Lower lobe of right lung (tissue), 2 donors: ENCODE measurements at places on chromosomes 16 and 17. TPM values are rescaled to one million over a fixed set of nuclear protein-coding genes. Genes with fewer than 3 reads are reported as not detected.

The TBC1D3I gene
- 1.1 TPM for total RNA-seq

DNA sequence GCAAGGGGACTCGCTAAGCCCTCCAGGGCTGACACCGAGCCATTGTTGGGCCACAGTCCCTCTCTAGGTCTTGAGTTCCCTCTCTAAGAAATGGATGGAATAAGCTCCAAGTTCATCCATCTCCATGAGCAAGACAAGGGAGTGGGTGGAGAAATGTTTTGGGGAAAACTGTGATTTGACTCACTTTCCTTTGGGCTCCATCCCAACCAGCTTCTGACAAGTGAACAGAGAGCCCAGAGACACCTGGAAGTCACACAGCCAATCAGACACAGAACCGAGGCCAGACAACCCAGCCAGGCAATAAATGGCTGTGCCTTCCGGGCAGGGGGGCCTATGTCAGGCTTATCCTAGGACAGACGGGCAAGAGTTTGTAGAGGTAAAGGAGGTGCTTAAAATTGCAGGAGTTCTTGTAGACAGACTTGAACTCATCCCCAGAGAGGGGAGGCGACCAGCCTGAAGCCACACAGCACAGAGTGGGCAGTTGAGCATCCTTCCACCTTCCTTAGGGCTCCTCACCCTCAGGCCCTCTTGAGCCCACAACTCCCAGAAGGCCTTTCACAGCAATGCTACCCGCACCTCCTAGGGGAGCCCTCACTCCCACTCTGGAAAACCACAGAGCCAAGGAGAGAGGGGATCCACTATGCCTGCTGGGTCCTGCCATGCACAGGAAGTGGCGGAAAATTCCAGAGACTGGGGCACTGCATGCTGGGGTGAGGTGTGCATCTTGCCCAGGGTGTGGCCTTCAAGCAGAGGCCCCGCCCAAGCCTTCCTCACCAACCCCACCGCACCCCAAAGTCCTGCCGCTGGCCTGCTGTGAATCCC, 9.5 kb upstream of the FAM83G start:
- peak; percentile 21 for DNase-seq

The KCNH6 gene
- total RNA-seq: 0.27 TPM

The KLHL10 gene
- total RNA-seq: 0.50 TPM

The RAB37 gene
- total RNA-seq: 7.4 TPM

The KRT33A gene
- not detected for total RNA-seq

DNA sequence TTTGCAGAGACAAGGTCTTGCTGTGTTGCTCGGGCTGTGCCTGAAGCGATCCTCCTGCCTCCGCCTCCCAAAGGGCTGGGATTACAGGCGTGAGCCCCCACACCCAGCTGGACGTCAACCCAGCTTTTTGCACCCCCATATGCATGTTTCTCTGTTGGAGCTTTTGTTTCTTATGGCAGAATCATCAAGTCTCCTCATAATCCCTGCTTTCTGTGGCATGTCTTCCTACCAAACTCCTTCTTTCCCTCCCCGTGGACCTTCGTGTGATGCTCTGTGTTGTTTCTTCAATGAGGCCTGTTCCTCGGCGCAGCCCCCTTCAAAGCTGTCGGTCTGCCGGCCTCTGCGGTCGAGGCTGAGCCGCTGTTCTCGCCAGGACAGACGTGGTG, 71.6 kb downstream of the METRNL start:
- no peak for DNase-seq

- DNase-seq: no peak
These were observed 40.6 kb downstream of the MIS12 start for GRCh38 chr17:5526821-5527598.

GRCh38 chr17:61543786-61544415, 47.1 kb downstream of the NACA2 start:
- DNase-seq: no peak

The MT1M gene
- 29.8 TPM for total RNA-seq

The CHST4 gene
- 0.27 TPM for total RNA-seq

- DNase-seq: no peak
These were observed 82.1 kb downstream of the METRNL start for GRCh38 chr17:83161298-83162034.

DNA sequence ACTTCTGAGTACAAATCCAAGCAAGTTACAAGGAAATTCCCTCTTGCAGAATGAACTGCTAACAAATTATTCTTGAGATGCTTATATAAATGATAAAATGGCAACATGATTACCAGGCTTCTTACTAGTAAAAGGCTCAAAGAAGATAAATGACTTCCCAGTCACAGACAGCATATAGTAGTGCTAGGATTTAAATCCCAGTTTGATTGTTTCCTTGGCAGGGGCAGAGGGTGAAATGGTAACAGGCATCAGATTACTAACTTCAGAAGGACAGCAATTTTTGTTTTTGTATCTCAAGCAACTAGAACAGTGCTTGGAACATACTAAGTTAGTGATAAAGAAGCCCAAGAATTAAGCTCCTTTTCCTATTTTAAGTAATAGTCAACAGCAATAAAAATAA, 102.8 kb downstream of the SSH2 start:
- DNase-seq: no peak

The TMEM132E gene
- 0.53 TPM for total RNA-seq

The TRIM25 gene
- total RNA-seq: 125 TPM

The ZFHX3 gene
- total RNA-seq: 29.3 TPM

DNA sequence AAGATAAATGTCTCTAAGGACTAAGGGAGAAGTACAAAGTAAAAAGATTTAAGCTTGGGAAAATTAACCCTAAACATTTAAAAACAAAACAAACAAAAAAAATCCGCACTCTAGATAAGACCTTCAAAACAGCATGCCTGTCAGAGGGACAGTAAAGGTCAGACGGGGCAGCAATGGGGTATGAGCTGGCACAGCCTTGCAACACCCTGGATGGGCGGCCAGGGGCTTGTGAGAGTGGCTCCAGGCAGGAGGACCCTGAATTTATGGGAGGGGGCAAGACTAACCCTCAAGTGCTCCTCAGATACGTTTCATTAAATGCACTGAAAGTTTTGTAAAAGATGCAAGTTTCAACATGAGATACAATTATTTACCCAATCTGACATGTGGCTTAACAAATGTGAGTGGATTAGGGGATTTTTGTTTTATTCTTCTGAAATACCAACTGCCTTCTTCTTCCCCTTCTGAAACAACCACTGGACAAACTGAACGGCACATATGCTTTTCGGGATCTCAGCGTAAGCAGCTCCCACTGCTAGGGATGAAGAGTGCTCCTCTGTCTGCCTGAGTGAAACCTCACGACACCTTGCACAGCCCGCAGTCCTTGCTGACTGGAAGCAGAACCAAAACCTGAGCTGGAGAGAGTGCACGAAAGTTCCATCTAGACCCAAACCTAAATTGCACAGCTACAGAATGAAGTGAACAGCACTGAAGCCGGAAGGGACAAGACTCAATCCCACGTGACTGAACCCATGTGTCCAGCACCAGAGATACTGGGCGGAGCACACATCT, 128.4 kb downstream of the ANKRD11 start:
- no peak for DNase-seq

- DNase-seq: no peak
These were observed 46.8 kb upstream of the DNAH9 start for GRCh38 chr17:11551442-11551841.

- peak; percentile 68 for DNase-seq
These were observed 10.3 kb downstream of the NT5M start for GRCh38 chr17:17313350-17313991.

- DNase-seq: no peak
These were observed 73.7 kb upstream of the FOXF1 start for GRCh38 chr16:86436466-86437185.

The ASPA gene
- total RNA-seq: 8.2 TPM

The HOXB5 gene
- 3.9 TPM for total RNA-seq

- no peak for DNase-seq
These were observed 194.4 kb downstream of the MAP2K6 start for GRCh38 chr17:69608808-69609472.

DNA sequence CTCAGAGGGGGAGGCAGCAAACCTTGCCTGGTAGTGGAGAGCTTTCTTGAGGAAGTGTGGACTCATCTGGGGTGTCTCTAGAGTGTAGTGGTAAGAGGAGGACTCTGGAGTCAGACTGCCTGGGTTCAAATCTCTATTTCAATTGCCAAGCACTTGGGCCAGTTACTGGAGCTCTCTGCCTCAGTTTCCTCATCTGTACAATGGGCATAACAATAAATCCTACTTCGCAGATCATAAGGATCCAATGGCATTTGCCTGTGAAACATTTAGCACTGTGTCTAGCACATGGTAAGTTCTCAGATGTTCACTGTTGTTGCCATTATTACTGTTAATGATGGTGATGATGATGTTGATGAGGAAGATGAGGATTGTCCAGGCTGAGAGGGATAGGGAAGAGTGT, 23.6 kb upstream of the WFDC1 start:
- no peak for DNase-seq

- DNase-seq: peak; percentile 90
These were observed at the start of gene TMC7 for GRCh38 chr16:18983565-18984434. Gene TMC7, plus strand, starts transcription at chr16:18983934. Its CDS starts 130 bp downstream, at chr16:18984064.

The HSDL1 gene
- 22.5 TPM for total RNA-seq

- no peak for DNase-seq
These were observed 7.6 kb downstream of the SLC46A1 start for GRCh38 chr17:28398280-28398981.

The TMEM88 gene
- total RNA-seq: 12.0 TPM

GRCh38 chr16:69663846-69664245, 62.5 kb downstream of the NQO1 start:
- no peak for DNase-seq

GRCh38 chr17:64496348-64496785, 487 bp downstream of the POLG2 start:
- no peak for DNase-seq

The MRPL38 gene
- 68.9 TPM for total RNA-seq

DNA sequence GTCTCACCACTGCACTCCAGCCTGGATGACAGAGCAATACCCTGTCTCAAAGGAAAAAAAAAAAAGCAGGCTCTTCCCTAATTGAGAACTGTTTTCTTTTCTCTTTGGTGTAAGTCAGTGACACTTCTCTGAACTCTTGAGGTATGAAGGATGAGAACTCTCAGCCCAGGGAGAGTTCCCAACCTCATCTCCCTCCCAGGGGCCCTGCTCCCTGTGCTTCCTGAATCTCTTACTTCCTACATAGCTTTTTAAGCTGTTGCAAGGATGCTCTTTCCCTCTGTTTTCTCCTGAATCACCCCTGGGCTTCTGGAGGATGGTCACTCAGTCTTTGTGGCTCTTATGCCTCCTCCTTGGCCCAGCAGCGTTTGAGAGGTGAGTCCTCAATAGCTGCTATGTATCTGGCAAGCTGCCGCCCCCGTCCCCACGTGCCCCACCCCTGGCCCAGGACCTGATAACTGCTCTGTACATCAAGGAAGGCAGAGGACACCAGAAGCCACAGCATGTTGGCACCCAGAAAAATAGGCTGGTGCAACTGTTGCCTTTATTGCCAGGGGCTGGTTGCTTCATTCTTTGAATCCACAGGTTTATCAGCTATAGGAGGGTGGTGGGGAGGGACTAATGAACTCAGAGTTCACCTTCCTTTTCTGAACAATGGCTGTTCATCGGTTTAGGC, 24.0 kb downstream of the IGF2BP1 start:
- DNase-seq: no peak

- peak; percentile 79 for DNase-seq
These were observed 22.8 kb downstream of the CCDC102A start for GRCh38 chr16:57513371-57514102.

- no peak for DNase-seq
These were observed 587.6 kb downstream of the CDH11 start for GRCh38 chr16:64534180-64534780.
